ENCODE measurements at places on chromosomes 1 and 21. TPM values are rescaled to one million over a fixed set of nuclear protein-coding genes. Genes with fewer than 3 reads are reported as not detected.

- DNase-seq, result no peak
- H3K36me3 ChIP-seq, result no peaks in the 10 kb centered on the region
- H3K27me3 ChIP-seq, result peaks cover 36% of the 10 kb centered on the region
- H3K4me1 ChIP-seq, result peaks cover 3% of the 10 kb centered on the region
- H3K4me3 ChIP-seq, result no peak overlapping the region
- H3K27ac ChIP-seq, result no peak overlapping the region
These were observed 60.6 kb downstream of the UBIAD1 start for GRCh38 chr1:11333631-11334030.

DNA sequence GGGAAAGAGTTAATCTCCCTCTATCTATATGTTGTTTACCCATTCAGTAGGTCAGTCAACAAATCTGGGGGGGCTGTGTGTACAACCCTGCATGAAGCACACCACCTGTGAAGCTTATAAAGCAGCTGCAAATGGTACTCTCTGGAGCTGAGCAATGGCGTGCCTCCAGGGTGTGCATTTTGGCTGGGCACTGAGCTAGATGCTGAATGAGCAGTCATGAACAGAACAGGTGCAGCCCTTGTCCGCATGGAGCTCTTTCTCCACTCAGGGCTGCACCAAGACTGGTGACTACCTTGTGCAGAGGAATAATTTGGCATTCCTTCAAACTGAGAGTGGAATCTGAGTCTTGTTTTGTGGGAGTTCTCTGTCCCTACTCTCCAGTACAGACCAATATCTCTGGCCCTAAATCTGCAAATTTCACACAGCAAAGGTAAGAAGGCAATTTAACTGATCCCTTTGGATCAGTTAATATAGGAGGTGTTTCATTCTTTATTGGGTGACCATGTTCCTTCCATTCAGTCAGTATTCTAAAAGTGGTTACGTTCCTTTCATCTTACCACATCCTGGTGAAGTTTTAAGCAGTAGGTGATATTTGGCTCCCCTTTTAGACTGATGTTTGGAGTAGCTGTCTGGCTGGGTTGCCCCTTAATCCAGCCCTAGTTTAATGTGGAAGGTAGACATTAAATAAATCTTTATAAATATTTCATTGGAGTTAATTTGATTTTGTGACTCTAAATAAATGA lies 76.0 kb downstream of the GPR88 start:
- H3K4me3 ChIP-seq, result no peak overlapping the region
- no peaks in the 10 kb centered on the region for H3K27me3 ChIP-seq
- H3K4me1 ChIP-seq, result no peaks in the 10 kb centered on the region
- no peak for DNase-seq

The CHIA gene
- total RNA-seq, result not detected

- H3K36me3 ChIP-seq, result no peaks in the 10 kb centered on the region
- H3K27ac ChIP-seq, result no peak overlapping the region
- no peak for DNase-seq
- no peaks in the 10 kb centered on the region for H3K4me1 ChIP-seq
- H3K4me3 ChIP-seq, result no peak overlapping the region
- H3K27me3 ChIP-seq, result peaks cover 2% of the 10 kb centered on the region
These were observed 45.1 kb upstream of the TRIM67 start for GRCh38 chr1:231116738-231117137.

The RRP1B gene
- 25.1 TPM for total RNA-seq

The LGR6 gene
- total RNA-seq, result 4.9 TPM

DNA sequence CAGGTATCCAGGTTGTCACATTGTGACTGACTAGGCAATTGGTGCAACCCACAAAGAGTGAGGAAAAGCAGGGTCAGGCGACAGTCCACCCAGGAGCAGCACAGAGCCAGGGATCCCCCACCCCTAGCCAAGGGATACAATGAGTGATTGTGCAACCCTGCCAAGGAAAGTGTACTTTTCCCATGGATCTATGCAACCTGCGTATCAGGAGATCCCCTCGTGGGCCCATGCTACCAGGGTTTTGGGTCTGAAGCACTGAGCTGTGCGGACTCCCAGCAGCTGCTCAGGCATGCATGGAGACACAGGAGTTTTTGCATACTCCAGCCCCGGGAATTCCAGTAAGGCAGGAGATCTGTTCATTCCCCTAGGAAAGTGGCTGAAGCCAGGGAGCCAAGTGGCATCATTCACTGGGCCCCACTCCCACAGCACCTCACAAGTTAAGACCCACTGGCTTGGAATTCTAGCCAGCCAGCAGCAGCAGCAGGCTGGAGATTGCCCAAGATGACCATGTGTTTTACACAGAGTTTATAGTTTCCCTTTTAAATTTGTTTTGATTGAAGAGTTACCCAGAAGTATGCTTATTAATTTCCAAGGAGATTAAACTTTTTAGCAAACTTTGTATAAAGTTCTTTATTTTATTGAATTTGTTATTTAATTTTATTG lies 136.0 kb downstream of the LTN1 start:
- DNase-seq, result no peak
- H3K27ac ChIP-seq, result no peak overlapping the region
- no peaks in the 10 kb centered on the region for H3K36me3 ChIP-seq
- H3K4me1 ChIP-seq, result no peaks in the 10 kb centered on the region
- no peak overlapping the region for H3K4me3 ChIP-seq

- H3K4me1 ChIP-seq, result no peaks in the 10 kb centered on the region
- H3K36me3 ChIP-seq, result no peaks in the 10 kb centered on the region
- no peak overlapping the region for H3K27ac ChIP-seq
- no peak for DNase-seq
These were observed 55.8 kb upstream of the RC3H1 start for GRCh38 chr1:174077749-174078490.

GRCh38 chr1:37482796-37483744 lies 8.7 kb downstream of the ZC3H12A start:
- H3K27ac ChIP-seq, result peak overlapping the region; percentile 12
- no peaks in the 10 kb centered on the region for H3K27me3 ChIP-seq
- H3K4me1 ChIP-seq, result peaks cover 83% of the 10 kb centered on the region
- DNase-seq, result no peak
- H3K36me3 ChIP-seq, result peaks cover 52% of the 10 kb centered on the region

The NID1 gene
- 32.2 TPM for total RNA-seq

The NEGR1 gene
- total RNA-seq, result 4.0 TPM

- H3K27ac ChIP-seq, result no peak overlapping the region
- no peaks in the 10 kb centered on the region for H3K4me1 ChIP-seq
- no peak overlapping the region for H3K4me3 ChIP-seq
These were observed 48.7 kb upstream of the GLIS1 start for GRCh38 chr1:53787655-53788054.

DNA sequence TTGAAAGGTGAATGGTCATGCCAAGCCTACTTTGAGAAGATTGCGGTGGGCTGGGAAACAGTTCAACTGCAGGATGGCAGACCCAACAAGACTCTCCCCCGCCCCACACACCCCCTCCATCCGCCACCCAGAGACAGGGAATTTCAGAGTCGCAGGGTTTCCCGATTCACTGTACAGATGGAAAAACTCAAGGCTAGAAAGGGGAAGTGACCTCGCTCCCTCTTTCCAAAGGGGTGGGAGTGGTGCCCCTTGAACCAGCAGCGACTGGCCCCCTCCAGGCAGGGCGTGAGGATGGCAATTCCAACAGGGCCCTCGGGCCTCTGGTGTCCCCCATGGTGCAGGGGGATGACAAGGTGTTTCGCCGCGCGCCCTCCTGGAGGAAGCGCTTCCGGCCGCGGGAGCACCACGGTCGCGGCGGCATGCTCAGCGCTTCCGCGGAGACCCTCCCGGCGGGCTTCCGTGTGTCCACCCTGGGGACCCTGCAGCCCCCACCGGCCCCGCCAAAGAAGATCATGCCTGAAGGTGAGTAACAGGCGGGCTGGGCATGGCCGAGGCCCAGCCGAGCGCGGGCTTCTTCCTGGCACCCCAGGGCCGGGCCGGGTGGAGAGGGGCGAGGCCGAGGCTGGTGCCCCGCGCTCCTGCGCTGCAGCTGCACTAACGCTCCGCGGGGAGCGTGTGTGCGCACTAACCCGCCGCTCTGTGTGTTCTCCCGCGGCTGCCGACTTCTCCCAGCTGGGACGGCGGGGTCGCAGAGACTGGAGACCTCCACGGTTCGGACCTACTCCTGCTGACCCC lies 10.4 kb downstream of the MYOG start:
- no peak overlapping the region for H3K27ac ChIP-seq
- peaks cover 12% of the 10 kb centered on the region for H3K4me1 ChIP-seq
- H3K4me3 ChIP-seq, result peak overlapping the region; percentile 44
- H3K36me3 ChIP-seq, result no peaks in the 10 kb centered on the region
- H3K27me3 ChIP-seq, result peaks cover 49% of the 10 kb centered on the region

Data from suprapubic skin (tissue), 4 donors.